ENCODE measurements at places on chromosomes 5 and 9.

DNA sequence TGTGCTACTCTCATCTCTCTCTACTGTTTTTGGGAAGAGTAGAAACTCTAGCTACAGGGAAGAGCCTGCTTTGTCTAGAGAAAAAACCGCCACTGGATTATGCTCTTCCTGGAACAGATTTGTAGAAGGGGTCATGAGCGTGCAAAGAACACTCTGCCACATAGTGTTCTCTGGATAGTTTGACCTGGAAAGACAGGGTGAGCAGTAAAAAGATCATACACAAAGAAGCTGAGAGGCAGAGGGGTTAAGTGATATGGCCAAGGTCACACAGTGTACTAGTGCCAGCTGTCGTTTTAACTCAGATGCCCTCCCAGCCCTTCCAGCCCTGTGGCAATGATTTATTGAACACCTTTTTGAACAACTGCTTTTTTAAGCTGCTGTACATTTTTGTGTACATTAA is 182.2 kb downstream of the NNT start:
- no peak for DNase-seq

DNA sequence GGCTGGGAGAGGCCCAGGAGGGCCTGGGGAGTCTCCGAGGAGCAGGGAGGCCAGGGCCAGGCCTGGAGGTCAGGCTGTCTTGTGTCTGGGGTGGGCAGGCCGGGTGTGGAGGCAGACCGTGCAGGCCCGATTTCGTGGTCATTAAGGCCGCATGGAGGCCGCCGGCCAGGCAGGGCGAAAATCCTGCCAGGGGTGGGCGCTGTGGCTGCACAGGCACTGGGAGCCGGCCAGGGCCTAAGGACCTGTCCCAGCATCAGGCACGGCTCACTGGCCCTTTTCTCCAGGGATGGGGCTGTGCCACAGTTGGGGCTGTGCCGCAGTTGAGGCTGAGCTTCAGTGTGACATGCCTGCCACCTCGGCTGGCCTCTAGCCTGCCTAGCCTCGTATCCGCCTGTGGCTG is 35.9 kb downstream of the ASS1 start:
- no peak for DNase-seq

GRCh38 chr5:158084292-158084691 is 225.3 kb upstream of the CLINT1 start:
- DNase-seq = no peak

DNA sequence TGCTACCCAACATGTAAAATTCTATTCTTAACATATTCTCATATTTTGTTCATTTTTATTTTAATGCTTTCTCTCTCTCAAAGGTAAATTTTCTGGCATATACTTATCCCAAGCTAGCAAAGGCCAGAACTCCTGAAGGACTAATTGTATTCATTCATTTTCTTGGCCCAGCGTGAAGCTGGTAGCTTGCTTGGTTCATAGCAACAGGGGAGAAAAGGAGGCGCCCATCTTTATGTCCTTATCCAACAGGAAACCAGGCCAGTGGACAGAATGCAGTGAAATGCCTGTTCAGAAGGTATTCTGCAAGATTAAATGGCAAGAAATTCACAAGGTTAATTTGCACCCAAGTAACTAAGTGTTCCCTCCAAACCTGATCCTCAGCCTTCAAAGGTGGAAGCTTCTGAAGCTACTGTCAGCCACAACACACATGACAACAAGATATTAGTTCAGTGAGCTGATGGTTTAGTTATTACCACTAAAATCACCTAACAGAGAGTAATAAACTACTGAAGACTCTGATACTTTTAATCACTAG is 5.6 kb downstream of the EFNA5 start:
- DNase-seq = no peak

DNA sequence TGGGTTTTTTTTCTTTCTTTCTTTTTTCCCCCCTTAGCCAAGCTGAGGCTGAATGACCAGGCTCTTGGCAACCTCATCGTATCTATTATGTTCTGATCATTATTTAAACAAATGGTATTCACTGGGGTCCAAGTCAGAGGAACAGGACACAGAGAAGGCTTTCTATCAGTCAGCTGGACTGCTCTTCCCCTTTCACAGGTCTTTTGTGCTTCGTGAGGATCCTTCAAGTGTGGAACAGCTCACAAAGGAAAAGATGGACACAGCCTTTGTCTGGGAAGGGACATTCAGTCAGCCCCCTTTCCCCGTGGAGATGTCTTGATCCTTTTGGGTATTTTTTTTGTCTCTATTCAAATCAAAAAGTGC is 54.2 kb upstream of the DPYSL3 start:
- DNase-seq = no peak

DNA sequence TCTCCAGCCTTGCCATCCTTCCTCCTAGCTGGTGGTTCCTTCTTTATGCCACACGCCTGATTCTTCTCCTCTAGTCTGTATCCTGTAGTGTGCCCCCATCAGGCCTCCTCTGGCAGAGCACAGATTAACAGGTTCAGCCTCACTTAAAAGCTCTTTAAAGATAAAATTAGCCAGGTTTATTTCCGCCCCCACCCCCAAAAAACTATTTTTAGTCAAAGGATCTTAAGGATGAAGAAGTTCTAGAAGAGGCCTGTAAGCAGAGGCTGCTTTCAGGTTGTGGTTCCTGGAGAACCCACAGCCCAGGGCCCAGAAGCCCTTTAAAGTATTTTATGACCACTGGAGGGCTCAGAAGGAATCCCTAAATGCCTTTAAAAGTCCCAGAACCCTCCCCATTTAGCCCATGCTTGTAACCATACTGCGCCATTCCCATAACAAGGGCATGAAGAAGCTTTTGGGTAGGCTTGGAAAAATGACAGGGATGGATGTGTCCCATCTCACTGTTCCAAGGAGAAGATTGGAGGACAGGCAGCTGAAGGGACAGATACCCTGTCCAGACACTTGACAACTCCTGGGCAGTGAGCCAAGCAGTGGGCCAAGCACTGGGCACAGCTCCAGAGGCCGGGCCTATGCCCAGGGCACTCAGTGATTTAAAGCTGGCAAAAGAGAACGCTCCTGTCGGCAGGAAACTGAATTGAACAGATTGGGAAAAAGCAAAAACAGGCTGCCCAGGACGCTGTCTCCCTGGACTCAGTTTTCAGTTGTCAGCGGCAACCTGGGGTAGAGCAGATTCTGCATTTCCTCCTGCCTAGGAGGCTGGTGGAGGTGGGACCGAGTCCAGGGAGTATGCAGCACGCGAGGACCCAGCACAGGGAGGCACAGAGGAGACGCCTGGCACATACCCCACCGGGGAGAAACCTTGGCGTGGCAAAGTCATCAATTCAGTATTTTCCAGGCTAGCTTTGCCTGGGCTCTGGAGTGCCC is 106.3 kb upstream of the SSBP2 start:
- DNase-seq = no peak

DNA sequence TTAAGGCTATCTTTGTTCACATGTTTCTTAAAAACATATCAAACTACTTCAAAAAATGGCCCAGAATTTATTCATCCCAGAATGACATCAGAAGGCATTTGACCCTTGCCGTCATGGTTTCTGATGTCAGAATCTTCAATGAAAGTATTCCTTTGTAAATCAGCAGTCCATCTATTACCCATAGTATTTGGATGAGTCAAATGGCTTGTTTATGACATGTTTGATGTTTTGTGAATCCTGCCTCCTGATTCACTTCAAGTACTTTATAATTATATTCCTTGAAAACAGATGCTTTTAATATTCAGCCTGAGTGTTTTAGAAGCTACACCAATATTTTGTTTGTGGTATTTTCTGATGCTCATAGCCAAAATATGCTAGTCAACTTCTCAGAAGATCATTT is 200.8 kb upstream of the MEF2C start:
- no peak for DNase-seq

GRCh38 chr5:72505539-72506157 is 1.6 kb downstream of the ZNF366 start:
- no peak for DNase-seq

- no peak for DNase-seq
These were observed 98.8 kb downstream of the KLHL3 start for GRCh38 chr5:137636830-137637714.

GRCh38 chr5:107526270-107526937 is 144.3 kb downstream of the EFNA5 start:
- DNase-seq = no peak

- no peak for DNase-seq
These were observed 8.1 kb downstream of the HBEGF start for GRCh38 chr5:140338336-140338735.

DNA sequence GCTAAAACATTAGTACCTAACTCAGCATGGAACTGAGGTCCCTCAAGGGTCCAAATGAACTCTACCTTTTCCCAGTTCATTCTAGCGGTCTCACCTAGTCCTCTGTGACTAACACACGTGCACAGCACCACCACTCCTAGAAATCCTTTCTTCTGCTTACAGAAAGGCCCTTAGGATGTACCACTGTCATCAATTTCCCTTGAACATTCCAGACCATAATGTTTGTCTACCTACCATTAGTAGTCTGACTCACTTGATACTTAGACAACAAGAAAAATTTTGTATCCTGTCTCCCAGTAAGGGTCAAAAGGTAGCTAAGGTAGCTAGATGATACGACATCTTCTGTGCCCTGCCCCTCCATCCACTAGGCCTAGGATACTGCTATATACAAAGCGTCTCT is 166.6 kb downstream of the TSSK1B start:
- no peak for DNase-seq

DNA sequence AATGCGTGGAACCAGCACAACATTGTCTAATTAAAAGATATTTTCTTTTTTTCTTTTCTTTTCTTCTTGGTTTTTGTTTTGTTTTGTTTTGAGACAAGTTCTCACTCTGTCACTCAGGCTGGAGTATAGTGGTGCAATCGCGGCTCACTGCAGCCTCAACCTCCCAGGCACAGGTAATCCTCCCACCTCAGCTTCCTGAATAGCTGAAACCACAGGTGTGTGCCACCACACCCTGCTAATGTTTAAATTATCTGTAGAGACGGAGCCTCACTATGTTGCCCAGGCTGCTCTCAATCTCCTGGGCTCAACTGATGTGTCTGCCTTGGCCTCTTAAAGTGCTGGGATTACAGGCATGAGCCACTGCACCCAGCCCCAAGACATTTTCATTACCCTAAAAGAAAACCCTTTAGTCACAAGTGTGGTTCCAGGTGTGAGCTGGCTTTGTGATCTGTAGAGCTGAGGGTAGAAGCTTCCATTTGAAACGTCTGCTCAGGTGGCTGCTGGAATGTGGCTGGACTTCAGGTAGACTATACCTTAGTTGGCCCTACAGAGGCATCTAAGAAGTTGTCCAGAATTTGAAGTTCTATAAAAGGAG is 19.1 kb upstream of the NEK6 start:
- no peak for DNase-seq

DNA sequence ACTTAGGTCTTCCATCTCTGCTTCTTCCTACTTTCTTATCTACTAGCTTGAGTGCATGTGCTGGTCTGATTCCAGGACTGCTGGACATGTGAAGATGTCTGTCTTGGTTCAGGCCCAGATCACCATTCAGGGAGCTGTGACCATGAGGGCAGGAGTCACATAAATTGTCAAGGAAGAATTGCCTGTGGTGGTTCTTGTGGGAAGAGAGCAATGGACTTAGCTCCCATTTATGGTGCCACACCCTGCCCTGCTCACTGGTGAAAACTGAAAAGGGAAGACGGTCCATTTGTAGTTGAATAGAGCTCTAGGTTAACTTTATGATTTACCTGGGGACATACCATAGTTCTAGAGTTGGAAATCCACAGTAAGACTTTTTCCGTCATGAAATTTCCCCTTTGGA is 244.3 kb upstream of the ZNF608 start:
- no peak for DNase-seq

- no peak for DNase-seq
These were observed 20.1 kb downstream of the ISOC1 start for GRCh38 chr5:129114539-129115193.

GRCh38 chr9:86695910-86696424 is 251.3 kb downstream of the GAS1 start:
- no peak for DNase-seq

- DNase-seq = peak; percentile 53
These were observed 66.6 kb downstream of the CDC14B start for GRCh38 chr9:96553070-96553469.

GRCh38 chr9:2420543-2420942 is 201.0 kb upstream of the VLDLR start:
- no peak for DNase-seq

GRCh38 chr9:124137009-124137943 is 120.5 kb upstream of the NEK6 start:
- no peak for DNase-seq

GRCh38 chr9:123940721-123941523 is 11.0 kb upstream of the DENND1A start:
- DNase-seq = no peak

DNA sequence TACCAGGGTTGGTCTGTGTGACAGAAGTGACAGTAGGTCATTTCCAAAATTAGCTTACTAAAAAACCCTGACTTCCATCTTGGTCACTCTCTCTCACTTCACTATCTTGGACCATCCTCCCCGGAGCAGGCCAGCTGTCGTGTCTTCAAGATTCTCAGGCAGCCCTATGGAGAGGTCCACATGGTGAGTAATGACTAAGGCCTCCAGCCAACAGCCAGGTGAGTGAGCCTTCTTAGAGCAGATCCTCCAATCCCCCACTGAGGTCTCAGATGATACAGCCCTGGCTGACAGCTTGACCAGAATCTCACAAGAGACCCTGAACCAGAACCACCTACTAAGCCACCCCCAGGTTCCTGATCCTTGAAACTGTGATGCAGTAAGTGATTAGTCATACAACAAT is 92.0 kb downstream of the DCP2 start:
- DNase-seq = peak; percentile 42

GRCh38 chr5:169020102-169020501 is 280.8 kb downstream of the SLIT3 start:
- DNase-seq = no peak

DNA sequence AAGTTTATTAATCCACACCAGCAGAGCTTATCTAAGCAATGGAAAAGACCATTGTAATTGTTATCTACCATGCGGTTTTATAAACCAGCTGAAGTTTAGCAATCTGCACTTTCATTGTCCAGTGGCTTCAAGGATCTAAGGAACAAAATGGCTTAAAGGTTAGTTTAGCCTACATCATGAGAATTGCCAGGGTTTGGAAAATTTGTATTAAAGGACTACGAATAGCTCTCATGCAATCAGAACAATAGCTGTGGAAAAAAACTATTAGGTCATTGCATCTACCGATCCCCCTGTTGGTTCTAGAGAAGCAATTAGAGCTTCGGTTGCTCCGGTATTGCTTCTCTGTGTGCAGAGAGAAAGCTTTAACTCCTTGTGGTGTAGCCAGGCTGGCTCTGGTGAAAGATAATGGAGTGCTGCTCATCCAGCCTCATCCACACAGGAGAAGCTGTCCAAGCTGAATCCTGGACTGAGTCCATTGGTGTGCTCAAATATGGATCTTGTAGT is 86.3 kb upstream of the SLC12A2 start:
- no peak for DNase-seq

DNA sequence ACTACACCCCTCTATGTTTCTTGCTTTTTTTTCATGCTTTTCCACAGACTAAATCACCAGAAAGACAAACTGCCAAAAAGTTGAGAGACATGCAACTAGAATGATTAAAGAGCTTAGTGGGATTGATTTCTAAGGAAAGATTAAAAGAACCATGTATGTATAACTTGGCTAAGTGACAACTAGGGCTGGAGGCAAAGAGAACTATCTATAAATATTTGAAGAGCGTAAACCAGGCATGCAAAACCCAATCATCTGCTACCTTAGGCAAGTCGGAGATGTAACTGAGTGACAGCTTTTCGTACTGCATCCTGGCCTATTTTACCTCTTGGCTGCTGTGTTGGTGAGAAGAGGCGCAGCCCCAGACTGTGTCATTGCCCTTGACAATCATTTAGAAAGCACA is 121.0 kb upstream of the TLX3 start:
- DNase-seq = no peak

GRCh38 chr5:7878381-7878873 is 9.5 kb downstream of the MTRR start:
- no peak for DNase-seq
